T-helper 1 cell treated with Interleukin-12 subunit alpha and Interleukin-12 subunit beta and Interleukin-4 antibody, amounts not matched to agents 30 ng/mL and 1 ng/mL, for 36 hours (primary cell): ENCODE measurements at places on chromosomes 12 and 14. TPM values are rescaled to one million over a fixed set of nuclear protein-coding genes. Genes with fewer than 3 reads are reported as not detected.

Gene TDRD9
- total RNA-seq, result not detected in 2 replicates

Gene OR4E1
- 0.05 TPM in 1 of 2 replicates, not detected in the other for total RNA-seq

Gene VPS37B
- 31.7 and 32.4 TPM in 2 replicates for total RNA-seq

Gene TPPP2
- not detected in 2 replicates for total RNA-seq

Gene SERPINA9
- not detected in 2 replicates for total RNA-seq

Gene FAM222A
- 0.51 and 0.80 TPM in 2 replicates for total RNA-seq

Gene MYF6
- not detected in 2 replicates for total RNA-seq

Gene LYSET
- total RNA-seq, result 9.6 and 11.6 TPM in 2 replicates

Gene VCPKMT
- 11.5 and 12.1 TPM in 2 replicates for total RNA-seq

Gene FOXA1
- not detected in 2 replicates for total RNA-seq

Gene TMCC3
- 0.12 and 0.37 TPM in 2 replicates for total RNA-seq

Gene LRRC43
- 0.29 TPM in 1 of 2 replicates, not detected in the other for total RNA-seq

Gene CCDC88C
- total RNA-seq, result 189 and 196 TPM in 2 replicates

Gene GPR84
- 2.4 and 3.5 TPM in 2 replicates for total RNA-seq

Gene RCOR1
- 21.5 and 24.9 TPM in 2 replicates for total RNA-seq

Gene SCN8A
- 0.41 and 0.47 TPM in 2 replicates for total RNA-seq

Gene SLC2A13
- total RNA-seq, result 2.2 and 2.9 TPM in 2 replicates

Gene CPNE6
- not detected in 2 replicates for total RNA-seq

Gene DGLUCY
- 87.4 and 93.0 TPM in 2 replicates for total RNA-seq

Gene CNTN1
- total RNA-seq, result not detected in 2 replicates

Gene TAMALIN
- 3.9 and 4.4 TPM in 2 replicates for total RNA-seq

Gene FMNL3
- total RNA-seq, result 49.0 and 50.2 TPM in 2 replicates

Gene CD27
- 88.3 and 89.8 TPM in 2 replicates for total RNA-seq

Gene RFX4
- total RNA-seq, result not detected in 2 replicates

Gene GPD1
- total RNA-seq, result 0.54 and 0.95 TPM in 2 replicates

Gene NEK9
- 81.3 and 83.5 TPM in 2 replicates for total RNA-seq

Gene ARMH4
- 0.05 TPM in 1 of 2 replicates, not detected in the other for total RNA-seq

Gene GPRC5D
- total RNA-seq, result not detected in 2 replicates

Gene RNU4-1
- 2,820 and 2,977 TPM in 2 replicates for total RNA-seq

Gene CIROP
- not detected in 2 replicates for total RNA-seq

Gene FOXM1
- 85.0 and 90.6 TPM in 2 replicates for total RNA-seq

Gene SLC6A12
- not detected in 2 replicates for total RNA-seq

Gene PLCZ1
- total RNA-seq, result not detected in 2 replicates

Gene RNFT2
- 7.5 and 10.0 TPM in 2 replicates for total RNA-seq

Gene C1QL4
- not detected in 2 replicates for total RNA-seq

Gene LRTM2
- 0.41 TPM in 1 of 2 replicates, not detected in the other for total RNA-seq

Gene MYL2
- not detected in 2 replicates for total RNA-seq

Gene REP15
- total RNA-seq, result 1.4 and 1.8 TPM in 2 replicates

Gene CCND2
- 821 and 827 TPM in 2 replicates for total RNA-seq

Gene LMO3
- not detected in 2 replicates for total RNA-seq

Gene PROX2
- total RNA-seq, result 0.05 TPM in 1 of 2 replicates, not detected in the other

Gene SPRYD4
- 4.6 and 4.8 TPM in 2 replicates for total RNA-seq

Gene PLA2G1B
- total RNA-seq, result not detected in 2 replicates

Gene KRT80
- total RNA-seq, result not detected in 2 replicates

Gene HOTAIR
- not detected in 2 replicates for total RNA-seq

Gene DLK1
- not detected in 2 replicates for total RNA-seq

Gene SERPINA10
- total RNA-seq, result not detected in 2 replicates
